T-helper 2 cell (primary cell): ENCODE measurements at places on chromosomes 5 and 9.

DNA sequence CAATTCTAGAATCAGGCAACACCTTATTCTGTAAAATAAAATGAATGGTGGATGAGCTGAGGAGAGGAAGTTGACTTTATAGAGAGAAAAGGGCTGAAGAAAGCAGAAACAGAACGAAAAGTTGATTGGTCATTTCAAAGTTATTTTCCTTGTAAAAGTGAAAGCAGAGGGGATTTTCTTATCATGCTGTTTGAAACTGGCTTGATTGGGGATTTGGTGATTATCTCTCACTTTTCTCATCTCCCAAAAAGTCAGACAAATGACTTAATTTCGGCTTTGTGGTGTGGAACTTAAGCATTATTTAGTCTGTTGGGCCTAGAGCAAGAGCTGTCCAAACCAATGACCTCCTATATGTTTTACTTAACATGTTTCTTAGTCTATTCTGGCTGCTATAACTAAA is 60.5 kb upstream of the ITGA2 start:
- no peak for DNase-seq

DNA sequence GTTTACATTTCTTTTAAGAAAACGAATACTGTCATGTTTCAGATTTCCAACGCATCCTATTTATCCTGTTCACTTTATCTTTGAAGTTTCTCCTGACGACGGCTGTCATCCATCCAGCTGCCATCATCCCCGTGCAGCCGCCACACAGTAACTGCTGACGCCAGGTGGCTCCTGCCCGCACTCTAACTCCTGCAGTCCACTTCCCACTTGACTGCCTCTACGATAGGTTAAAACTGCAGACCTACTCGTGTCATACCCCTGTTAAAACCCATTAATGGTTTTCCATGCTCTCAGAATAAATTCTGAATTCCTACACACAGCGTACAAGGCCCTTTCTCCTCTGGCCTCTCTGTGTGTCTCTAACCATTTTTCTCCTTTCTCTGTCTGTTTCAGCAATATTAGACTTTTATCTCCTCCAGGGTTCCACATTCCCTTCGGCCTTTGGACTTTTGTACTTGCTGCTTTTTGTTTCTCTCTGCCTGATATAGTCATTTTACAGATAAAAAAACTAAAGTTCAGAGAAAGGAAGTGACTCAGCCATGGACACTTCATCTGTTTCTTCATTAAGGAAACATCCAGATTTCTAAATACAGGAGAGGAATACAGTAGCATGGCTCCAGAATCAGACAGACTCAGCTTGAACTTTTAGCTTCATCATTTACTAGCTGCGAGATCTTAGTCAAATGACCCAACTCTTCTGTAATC is 84.9 kb downstream of the ADAMTS12 start:
- DNase-seq, result no peak

- DNase-seq, result no peak
Observed at GRCh38 chr9:131994364-131995125, 85.1 kb downstream of the MED27 start.

GRCh38 chr9:6876195-6876894 is 118.6 kb downstream of the KDM4C start:
- no peak for DNase-seq

DNA sequence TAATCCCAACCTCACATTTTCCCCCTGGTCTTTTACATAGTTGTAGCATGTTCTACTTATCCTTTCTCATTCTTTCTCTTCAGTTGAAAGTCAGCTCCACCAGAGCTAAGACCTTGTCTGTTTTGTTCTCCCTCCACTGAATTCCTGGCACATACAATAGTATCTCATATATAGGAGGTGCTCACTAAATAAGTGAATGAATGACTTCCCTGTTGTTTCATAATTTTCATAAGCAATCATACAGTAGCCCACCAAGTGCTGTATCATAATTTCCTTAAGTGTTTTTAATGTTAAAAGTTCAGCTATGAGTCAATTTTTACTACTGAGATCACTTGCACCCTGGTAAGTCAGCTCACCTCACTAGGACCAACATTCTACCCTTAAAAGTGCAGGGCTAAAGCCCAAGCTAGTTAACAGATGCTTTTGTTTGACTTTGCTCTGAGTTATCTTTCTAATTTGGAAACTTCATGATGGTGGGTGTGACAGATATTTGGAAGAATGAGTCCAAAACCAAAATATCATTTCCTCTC is 27.6 kb downstream of the TMEM245 start:
- no peak for DNase-seq

DNA sequence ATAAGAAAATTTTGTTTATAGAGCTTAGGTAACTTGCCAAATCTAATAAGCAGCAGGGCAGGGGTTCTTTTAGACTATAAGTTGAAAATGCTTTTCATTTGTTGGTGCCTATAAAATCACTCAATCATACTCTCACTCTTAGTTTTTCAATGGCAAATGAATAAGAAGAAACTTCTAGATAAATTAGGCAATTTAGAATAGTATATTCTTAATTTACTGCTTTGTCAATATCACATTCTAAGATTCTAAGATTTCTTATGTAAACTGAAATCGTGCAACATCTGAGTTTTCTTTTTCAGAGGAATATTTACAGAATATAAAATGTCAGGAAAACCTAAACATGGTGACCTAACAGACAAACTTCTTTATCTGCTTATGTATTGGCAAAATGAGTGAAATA is 849.0 kb downstream of the DTWD2 start:
- no peak for DNase-seq

- DNase-seq, result no peak
Observed at GRCh38 chr5:180160215-180160614, 48.8 kb downstream of the RASGEF1C start.

- DNase-seq, result peak; percentile 82
Observed at GRCh38 chr5:16616536-16617273, at the start of gene RETREG1. Gene RETREG1, minus strand, starts transcription at chr5:16616997. Its CDS starts 26 bp downstream, at chr5:16616971.

DNA sequence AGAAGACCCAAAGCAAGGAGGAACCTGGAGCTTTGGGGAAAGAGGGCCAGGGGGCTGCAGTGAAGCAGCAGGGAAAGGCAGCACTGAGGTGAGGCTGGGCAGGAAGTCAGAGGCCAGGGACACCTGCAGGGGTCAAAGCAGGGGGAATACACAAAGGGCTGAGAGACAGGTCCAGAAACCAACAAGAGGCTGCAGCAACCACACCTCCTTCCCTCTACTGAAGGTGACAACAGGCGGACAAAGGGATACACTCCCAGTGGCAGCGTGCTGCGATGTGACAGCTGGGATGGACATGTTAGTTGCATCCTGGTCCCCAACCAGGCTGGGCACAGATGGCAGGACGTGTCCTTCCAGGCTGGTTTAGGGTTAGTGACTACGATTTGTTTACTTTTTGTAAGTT is 12.6 kb downstream of the CFAP77 start:
- DNase-seq, result no peak

DNA sequence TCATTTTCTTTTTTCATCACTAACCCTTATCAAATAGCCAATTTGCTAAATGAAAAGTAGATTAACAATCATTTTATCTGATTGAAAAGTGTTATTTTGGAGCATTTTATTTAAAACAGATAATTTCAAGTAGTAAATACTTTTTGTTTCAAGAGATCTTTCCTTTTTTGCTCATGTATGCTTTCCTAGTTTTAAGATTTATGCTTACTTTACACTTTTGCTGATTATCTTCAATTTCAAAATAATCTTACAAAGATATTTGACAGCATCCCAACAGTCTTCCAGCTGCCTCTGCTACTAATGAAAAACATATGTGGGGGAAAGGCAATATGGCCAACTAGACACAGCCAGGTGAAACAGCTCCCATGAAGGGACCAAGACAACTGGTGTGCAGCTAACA is 1027.3 kb upstream of the CDH9 start:
- no peak for DNase-seq

DNA sequence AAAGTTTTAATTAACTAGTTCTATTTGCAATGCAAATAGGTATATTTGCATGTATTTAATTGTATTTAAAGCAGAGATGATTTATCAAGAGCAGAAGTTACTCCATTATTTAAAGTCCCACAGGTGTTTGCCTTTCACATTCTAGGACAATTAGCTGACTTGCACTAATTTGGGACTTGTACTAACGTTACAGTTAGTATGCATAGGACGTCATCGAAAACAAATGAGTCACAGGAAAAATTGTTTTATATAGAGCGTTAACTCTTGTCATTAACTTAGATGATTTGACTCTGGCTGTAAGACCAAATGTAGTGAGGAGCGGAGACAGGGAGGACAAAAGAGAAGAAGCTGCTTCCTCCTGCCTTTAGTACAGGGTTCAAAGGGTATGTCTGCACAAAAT is 126.1 kb upstream of the IFNE start:
- no peak for DNase-seq

DNA sequence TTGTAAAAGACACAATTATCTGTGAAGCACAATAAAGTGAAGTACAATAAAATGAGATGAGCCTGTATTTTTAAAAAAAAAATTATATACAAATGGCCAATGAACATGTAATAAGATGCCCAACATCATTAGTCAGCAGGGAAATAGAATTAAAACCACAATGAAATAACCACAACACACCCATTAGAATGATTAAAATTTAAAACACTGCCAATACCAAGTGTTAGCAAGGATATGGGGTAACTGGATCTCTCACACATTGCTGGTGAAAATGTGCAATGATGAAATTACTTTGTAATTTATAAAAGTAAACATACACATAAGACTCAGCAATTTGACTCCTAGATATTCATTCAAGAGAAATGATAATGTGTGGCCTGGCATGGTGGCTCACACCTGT is 62.8 kb downstream of the SHOC1 start:
- DNase-seq, result no peak

DNA sequence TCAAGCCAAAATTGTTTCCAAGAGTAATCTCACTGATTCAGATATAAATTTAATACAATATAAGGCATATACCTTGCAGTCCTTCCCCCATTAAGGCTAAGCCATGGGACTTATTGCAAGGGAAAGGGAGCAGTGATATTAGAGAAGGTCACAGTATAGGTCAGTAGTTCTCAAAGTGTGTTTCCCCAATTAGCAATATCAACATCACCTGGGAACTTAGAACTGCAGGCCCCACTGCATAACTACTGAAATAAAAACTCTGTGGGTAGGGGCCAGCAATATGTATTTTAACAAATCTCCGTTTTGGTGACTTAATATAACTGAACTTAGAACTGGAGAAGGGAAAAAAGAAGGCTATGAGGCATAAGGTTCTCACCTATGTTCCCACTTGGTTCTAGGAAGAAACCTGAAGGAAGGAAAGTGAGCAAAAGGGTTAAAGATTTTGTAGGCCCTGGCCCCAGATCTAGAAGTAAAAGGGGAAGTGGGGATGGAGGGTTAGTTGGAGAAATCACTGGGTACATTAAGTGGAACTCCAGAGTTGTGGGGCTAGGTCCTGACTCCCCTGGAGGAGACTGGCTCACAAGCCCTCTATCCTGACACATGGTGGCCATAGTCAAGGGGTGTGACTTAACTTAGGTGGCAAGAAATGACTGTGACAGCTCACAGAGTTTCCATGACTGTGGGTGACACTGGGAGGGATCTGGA is 40.7 kb downstream of the WDR36 start:
- DNase-seq, result no peak

GRCh38 chr5:140169410-140169809 is 5.6 kb upstream of the CYSTM1 start:
- no peak for DNase-seq

- no peak for DNase-seq
Observed at GRCh38 chr5:100188339-100188738, 346.8 kb upstream of the FAM174A start.

GRCh38 chr5:1536322-1536845 is 12.6 kb upstream of the LPCAT1 start:
- DNase-seq, result peak; percentile 82

GRCh38 chr9:124761710-124762109 is 9.4 kb downstream of the NR6A1 start:
- no peak for DNase-seq

DNA sequence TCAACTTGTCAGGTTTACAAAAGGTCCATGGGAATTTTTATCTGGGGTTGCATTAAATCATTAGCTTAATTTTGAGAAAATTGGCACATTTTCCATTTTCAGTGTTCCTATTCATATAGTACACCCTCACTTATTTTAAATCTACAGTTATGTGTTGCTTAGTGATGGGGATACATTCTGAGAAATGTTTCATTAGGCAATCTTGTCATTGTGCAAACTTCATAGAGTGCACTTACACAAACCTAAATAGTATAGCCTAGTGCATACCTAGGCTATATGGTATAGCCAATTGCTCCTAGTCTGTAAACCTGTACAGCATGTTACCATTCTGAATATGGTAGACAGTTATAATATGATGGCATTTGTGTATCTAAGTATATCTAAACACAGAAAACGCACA is 19.8 kb upstream of the FAM151B start:
- DNase-seq, result no peak

DNA sequence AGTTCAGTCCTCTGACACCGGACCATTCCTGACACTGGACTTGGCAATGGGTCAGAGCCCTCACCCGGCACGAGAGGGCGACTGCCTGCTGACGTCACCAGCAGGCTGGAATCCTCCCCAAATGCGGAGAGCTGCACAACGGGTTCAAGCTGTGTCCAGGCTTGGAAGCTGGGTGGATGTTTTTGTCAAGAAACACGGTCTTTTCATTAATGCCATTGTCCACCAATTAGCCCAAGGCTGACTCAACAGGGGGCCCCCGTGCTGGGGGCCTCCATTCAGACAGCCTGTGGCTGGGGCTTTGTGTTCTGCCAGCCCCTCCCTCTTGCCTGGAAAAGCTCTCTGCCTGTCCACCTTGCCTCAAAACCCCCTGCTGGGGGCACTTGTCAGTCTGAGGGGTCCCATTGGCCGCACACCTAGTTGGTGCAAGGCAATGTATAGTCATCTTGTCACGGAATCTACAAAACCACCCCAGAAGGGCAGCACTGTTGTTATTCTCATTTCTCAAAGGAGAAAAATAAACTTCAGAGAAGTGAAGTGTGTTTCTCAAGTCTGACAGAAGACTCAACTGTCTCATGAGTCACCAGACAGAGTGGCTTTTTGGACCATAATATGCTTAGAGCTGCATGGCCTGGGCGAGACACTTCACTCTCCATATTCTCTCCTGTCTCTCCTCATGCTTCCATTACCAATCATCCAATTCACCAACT is 24.6 kb downstream of the NDUFA8 start:
- DNase-seq, result no peak

DNA sequence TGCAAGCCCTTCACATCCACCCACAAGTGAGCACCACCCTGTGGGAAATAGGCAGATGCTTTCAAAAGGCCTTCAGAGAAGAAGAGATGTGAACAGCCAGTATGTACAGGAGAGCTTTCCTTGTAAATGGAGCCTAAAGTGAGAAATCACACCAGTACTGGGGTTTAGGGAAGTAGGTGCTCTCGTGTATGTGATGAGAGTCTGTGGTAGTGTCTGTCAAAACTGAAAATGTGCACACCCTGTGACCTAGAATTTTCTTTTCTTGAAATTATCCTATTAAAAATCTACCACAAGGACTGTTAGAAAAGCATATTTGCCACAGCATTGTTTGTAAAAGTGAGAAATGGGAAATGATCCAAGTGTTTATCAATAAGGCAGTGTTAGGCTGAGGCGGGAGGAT is 16.6 kb downstream of the OTULINL start:
- DNase-seq, result peak; percentile 63

GRCh38 chr5:77947041-77947428 is 170.9 kb upstream of the TBCA start:
- no peak for DNase-seq

GRCh38 chr5:89983216-89983615 is 426.3 kb downstream of the CETN3 start:
- no peak for DNase-seq

- no peak for DNase-seq
Observed at GRCh38 chr5:160363211-160363610, 7.2 kb downstream of the C1QTNF2 start.

GRCh38 chr5:59496524-59497134 is 396.9 kb downstream of the PDE4D start:
- no peak for DNase-seq

GRCh38 chr9:77912895-77913693 is 118.5 kb downstream of the GNAQ start:
- DNase-seq, result no peak

- no peak for DNase-seq
Observed at GRCh38 chr9:105993116-105993854, 298.9 kb downstream of the TMEM38B start.
